Stimulated activated CD8-positive, alpha-beta memory T cell treated with anti-CD3 and anti-CD28 coated beads, Interleukin-4, amount 100 ng/mL, for 1 hour (primary cell): ENCODE measurements at places on chromosomes 7 and 10.

DNA sequence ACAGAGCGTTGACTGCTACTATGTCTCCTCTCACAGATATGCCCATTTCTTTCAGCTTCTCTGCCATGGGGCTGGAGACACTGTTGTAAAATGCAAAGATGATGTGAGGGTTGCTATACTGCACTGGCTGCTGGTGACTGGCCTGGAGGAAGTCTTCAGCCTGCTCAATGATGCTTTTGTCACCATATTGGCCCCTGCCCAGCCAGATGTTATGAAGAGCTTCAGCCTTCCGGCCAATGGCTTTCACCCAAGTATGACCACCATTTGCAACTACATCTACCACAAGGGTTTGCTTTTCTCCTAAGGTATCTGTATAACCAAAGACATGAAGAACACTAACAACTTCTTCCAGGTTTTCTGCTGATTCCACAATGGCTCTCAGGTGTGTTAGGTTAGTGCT lies 1.6 kb downstream of the C7orf25 start:
- no peak for DNase-seq

DNA sequence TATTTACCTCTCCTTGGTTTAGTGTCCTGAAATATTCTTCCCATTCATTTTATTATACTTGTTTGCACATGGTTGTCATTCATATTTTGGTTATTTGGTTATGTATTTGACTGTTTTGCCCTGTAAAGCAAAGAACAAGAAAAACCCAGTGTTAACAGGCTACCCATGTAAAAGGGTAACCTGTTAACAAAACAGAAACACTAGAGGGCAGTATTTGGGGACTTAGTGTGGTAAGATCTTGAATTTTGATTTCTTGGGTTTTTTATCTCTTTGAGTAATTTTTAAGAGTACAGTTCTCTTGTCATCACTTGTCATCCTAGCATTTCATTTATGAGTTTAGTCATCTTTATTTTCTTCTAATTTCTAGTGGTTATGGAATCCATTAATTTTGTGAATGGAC lies 51.3 kb downstream of the POLL start:
- DNase-seq = no peak

DNA sequence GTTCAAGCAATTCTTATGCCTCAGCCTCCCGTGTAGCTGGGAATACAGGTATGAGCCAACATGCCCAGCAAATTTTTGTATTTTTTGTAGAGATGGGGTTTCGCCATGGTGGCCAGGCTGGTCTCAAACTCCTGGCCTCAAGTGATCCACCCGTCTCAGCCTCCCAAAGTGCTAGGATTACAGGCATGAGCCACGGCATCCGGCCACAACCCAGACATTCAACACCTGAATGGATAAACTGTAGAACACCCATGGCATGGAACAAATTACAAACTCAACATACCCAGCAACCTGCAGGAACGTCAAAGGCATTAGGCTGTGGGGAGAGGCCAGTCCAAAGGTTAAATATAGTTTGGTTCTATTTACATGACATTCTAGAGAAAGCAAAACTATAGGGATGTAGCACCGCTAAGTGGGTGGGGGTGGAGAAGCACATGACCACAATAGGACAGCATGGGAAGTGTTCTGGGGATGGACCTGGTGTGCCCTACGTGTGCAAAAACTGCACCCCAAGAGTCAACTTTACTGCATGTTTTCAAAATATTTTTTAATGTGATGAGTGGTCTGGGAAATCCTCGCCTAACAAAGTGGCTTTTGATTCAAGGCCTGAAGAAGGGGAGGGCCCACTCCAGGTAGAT lies 6.5 kb upstream of the PGAM2 start:
- DNase-seq = no peak

DNA sequence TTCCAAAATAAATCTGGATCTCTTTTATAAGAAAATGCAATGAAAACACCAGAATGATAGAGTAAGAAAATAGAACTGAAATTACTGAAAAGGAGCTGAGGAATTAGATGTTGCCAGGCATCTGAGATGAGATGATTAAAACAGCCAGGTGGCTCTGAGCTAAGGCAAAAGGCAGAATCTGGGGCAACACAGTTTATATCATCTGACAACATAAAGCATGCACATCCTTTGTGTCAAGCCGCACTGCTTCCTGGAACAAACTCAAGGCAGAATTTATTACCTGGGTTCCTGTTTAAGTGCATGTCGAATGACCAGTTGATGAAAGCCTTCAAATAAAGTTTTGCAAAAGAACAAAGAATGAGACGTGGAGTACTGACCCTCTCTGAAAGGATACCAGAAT lies 247.0 kb downstream of the SNX10 start:
- no peak for DNase-seq

GRCh38 chr10:69862882-69863530 lies 61.3 kb downstream of the COL13A1 start:
- no peak for DNase-seq

GRCh38 chr10:76251841-76252671 lies 820.6 kb downstream of the LRMDA start:
- no peak for DNase-seq

GRCh38 chr10:13587391-13587790 lies 626 bp downstream of the PRPF18 start:
- DNase-seq = no peak

- no peak for DNase-seq
These were observed 22.1 kb downstream of the HSPA12A start for GRCh38 chr10:116720241-116720643.

DNA sequence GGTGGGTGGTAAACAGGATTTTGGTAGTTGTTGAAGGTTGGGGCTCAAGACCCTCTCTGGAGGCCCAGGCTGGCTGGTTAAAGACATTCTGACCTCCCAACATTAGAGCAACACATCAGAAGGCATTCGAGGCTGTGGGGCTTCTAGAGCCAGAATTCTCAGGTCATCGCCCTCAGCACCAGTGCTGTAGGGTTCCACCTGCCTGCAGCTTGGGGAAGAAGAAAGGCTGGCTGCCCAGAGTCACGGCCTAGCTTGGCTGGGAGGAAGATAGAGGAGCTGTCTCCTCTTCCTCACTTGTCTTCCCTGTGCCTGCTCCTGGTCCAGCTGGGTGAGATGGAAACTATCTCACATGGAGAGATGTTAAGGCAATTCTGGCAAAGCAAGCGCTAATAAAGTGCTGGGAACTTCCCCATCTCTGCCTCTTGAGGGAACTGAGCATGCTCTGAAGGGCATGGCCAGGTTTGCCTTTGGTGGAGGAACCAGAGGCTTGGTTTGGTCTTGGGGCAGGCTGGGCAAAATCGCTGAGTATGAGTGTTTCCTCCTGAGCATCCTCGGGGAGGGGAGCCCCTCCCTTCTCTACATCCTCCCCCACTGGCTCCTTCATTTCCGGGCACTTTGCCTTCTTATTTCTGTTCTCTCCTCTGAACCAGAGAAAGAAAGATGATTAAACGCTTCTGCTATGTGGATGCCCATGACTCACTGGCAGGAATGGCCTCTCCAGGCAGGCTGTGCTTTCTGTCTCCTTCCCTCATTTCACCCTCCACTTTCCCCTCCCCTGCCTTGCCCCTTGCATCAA lies 509.0 kb upstream of the PODXL start:
- no peak for DNase-seq

DNA sequence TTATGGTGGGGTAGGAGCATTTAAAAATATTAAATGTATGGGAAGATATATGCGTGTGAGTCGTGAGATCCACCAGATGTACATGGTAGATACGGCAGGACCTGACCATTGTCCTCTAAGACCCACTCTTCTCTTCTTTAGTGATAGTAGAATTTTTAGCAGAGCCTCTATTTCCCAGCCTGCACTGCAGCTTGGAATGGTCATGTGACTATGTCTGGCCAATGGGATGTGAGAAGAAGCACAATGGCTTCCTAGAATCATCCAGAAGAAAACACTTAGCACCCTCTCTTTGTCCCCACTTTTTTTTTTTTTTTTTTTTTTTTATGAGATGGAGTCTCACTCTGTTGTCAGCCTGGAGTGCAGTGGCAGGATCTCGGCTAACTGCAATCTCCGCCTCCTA lies 86.6 kb upstream of the CYTH3 start:
- no peak for DNase-seq

DNA sequence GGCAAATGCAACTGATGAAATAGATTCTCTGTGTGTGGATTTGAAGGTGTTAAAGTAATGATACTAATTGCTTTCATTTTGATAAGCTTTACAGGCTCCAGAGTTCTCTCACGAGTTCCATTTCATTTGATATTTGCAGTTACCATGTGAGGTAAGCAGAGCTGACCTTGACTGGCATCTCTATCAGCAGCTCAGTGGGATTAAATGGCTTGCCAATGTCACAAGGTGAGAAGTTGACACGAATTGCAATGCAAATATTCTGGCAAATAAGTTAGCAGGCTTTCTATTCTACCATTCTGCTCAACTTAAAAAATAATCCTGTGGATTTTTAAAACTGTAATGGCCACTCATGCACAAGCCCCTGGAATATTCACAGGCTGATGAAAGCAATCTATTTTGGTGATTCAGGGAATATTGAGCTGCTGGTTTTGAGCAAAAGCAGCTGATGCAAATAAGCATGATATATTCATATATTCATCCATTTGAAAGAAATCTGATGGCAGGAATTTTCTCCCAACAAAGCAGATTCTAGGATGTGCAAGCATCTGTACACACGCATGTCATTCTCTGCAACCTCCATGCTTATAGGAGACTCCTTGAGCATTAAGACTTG lies 64.5 kb upstream of the ANKRD1 start:
- DNase-seq = no peak

- no peak for DNase-seq
These were observed 103.9 kb upstream of the TNS3 start for GRCh38 chr7:47685712-47686376.

- DNase-seq = no peak
These were observed 277.7 kb upstream of the ZNF32 start for GRCh38 chr10:43926371-43926770.

- no peak for DNase-seq
These were observed 1.5 kb downstream of the IRF5 start for GRCh38 chr7:128939075-128939860.

DNA sequence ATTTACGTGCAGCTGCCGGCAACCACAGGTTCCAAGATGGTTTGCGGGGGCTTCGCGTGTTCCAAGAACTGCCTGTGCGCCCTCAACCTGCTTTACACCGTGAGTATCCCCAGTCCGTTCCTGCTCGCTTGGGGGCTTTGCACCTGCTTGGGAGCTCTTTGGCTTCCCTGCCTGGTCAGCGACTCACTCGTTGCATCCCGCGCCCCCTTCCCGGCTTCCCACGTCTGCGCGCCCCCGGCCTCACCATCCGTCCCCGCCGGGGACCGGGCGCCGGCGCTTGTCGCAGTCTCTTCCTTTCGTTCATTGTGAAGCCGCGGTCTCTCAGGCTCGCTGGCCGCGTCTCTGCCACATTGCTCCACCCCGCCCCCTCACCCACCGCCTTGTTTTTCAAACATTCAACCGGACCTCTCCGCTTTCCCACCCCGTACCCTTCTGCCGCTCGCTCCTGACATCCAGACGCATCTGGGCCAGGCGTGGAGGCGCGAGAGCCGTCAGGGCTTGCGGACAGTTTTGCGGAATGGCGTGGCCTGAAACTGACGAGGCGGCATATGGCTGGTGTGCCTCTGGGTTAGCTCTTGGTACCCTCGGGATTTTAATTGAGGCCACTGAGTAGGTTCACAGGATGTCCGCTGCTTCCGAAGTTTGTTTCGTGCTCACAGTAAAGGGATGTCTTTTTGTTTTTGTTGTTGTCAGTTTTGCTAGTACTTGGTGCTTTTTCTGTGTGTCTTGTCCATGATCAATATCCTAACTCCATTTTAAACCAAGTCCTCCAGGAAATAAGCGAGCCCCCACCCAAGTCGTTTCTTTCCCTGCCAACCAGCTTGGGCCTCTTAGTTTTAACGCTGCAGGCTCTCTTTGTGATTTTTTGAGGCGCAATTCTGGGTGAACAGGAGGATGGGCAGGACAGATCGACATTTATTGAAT lies 639 bp downstream of the TSPAN13 start:
- no peak for DNase-seq

DNA sequence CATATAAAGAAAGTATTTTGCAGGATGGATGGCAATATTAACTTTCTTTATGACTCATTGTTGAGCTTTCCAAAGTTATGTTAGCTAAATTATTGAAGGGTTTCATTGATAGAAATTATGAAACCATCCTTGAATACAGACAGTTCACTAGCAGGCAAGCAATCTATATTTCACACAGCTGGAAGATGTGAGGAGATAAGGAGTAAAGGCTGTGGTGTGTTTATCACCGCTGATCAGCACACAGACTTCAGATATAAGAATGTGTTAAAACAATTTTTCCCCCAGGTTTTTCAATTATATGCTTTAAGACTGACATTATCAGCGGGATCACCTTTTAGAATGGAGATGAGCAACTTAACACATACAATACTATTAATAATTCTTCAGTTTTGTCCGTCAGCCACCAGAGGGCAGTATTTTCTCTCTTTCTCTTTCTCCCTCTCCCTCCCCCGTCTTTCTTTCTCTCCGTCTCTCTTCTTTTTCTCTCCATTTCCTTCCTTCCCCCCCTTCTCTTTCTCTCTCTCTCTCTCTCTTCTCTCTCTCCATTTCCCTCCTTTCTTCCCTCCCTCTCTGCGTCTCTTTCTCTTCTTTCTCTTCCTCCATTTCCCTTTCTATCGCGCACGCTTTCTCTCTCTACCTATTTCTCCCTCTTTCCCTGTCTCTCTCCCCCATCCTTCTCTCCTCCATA lies 62.9 kb upstream of the FAM171A1 start:
- no peak for DNase-seq

DNA sequence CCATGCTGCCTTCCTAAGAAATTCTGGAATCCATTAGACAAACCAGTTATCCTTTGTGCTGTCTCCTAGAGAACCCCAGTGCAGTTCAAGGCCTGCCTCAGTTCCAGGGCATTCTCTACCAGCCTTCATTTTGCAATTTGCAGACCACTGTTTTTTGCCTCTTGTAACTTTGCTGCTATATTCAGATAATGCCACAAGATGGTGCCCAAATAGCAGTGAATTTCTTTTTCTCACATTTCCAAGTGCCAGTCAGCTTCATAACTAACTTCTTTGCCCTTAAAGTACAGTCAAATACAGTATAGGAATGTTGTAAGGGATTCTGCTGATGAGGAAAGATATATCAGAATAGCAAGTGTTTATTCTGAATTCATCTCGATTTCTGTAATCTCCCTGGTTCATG lies 25.2 kb downstream of the LOXL4 start:
- no peak for DNase-seq

DNA sequence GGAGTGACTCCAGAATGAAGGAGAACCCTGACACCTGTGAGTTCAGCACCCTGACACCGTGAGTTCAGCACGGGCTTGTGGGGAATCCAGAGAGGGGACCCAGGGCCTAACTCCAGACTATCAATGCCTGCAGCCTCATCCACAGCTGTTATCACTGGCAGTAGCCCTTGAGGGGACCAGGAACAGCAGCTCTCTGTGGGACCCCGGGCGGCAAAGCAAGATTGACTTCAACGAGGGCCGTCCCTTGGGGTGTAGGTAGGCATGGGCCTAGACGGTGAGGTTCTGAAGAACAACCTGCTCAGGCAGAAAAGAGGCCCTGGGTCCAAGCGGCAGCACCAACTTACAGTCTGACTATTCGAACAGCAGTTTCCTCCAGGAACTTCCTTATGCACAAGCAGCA lies 8.9 kb downstream of the GRID1 start:
- DNase-seq = no peak

GRCh38 chr7:54397836-54398612 lies 144.2 kb upstream of the VSTM2A start:
- DNase-seq = no peak

- no peak for DNase-seq
These were observed 327.0 kb downstream of the RNLS start for GRCh38 chr10:88256013-88256680.
